Activated CD4-positive, alpha-beta T cell treated with anti-CD3 and anti-CD28 coated beads for 24 hours (primary cell): ENCODE measurements at places on chromosomes 6 and 20.

DNA sequence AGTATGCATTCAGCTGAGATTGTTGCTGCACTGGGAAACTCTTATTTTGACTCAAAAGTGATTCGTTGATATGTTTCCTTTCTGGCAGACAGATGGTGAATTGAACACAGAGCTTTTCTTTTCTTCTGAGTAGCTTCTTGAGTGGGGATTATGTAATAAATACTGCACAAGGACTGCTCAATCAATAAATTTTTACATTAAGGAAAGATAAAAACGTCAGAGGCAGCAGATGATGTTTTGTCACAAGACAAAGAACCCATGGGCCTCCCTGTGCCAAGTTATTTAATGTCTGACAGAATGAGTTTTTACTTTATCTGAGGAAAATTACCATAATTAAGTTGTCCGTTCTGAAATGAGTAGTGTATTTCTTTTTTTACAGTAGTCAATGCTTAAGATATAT, 460.3 kb downstream of the UTRN start:
- DNase-seq, result no peak

- DNase-seq, result no peak
Measured at GRCh38 chr6:157033428-157034140, 256.4 kb downstream of the ARID1B start.

- no peak for DNase-seq
Measured at GRCh38 chr6:52931351-52931750, 21.9 kb upstream of the GSTA3 start.

GRCh38 chr6:65004283-65004682, 702.7 kb downstream of the EYS start:
- no peak for DNase-seq

GRCh38 chr20:39857835-39858234, 831.2 kb downstream of the MAFB start:
- DNase-seq, result no peak

GRCh38 chr6:54020334-54020733, 90.9 kb upstream of the MLIP start:
- no peak for DNase-seq

DNA sequence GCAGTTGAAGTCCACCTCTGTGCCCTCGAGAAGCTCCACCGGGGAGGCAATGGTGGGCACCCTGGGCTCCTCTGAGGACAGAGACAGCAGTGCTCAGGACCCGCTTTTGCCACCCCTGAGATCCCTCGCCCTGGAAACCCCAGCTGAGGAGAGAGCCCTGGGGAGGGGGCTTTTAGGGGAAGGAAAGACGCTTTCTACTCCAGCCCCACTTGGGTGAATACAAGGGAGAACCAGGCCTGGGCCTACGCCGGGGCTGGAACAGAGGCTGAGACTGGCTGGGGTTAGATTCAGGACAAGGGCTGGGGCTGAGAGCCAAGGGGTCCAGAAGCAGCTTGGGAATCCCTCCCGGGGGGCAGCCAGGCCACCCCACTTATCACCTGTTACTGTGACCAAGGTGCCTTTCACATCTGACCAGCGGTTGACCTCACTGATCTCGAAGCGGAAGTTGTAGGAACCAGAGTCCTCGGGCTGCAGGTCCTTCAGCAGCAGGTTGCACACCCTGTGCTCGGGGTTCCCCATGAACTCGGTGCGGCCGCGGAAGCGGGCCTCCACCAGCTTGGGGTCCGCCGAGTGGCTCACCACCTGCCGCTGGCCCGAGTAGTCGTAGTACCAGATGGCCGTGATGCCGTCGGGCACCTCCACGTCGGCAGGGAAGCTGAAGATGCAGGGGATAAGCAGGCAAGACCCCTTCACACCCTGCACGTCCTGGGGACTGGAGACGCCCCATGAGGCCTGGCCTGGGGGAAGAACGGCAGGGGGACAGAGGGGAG, 6.2 kb downstream of the SIGLEC1 start:
- no peak for DNase-seq

GRCh38 chr6:68126089-68126749, 508.9 kb upstream of the ADGRB3 start:
- no peak for DNase-seq

DNA sequence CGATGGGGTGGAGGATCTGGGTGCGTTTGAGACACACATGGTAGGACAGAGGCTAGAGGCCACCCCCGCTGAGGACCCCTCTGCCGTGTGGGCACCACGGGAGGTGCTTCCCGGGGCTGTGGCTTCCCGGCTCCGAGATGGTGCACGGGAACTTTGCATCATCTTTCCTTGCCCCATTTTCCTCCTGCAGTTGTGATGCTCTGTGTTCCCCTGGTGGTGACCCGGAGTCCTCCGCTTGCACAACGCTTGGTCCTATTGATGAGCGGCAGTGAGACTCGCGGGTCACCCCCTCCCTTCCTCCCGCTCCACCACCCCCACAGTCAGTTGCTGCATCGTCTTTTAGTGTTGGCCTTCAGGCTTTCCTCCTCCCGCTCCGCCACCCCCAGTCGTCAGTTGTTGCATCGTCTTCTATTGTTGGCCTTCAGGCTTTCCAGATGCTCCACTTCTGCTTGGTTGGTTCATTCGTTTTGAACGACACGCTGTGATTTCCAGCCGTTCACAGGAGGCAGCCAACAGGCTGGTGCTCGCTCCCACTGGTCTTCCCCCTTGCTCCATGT, 37.3 kb downstream of the PYGB start:
- no peak for DNase-seq

- DNase-seq, result no peak
Measured at GRCh38 chr6:127637830-127638409, 60.9 kb downstream of the C6orf58 start.

- no peak for DNase-seq
Measured at GRCh38 chr20:59469267-59470252, 134.8 kb upstream of the PHACTR3 start.

GRCh38 chr6:2186516-2186915, 58.9 kb downstream of the GMDS start:
- DNase-seq, result peak; percentile 27

DNA sequence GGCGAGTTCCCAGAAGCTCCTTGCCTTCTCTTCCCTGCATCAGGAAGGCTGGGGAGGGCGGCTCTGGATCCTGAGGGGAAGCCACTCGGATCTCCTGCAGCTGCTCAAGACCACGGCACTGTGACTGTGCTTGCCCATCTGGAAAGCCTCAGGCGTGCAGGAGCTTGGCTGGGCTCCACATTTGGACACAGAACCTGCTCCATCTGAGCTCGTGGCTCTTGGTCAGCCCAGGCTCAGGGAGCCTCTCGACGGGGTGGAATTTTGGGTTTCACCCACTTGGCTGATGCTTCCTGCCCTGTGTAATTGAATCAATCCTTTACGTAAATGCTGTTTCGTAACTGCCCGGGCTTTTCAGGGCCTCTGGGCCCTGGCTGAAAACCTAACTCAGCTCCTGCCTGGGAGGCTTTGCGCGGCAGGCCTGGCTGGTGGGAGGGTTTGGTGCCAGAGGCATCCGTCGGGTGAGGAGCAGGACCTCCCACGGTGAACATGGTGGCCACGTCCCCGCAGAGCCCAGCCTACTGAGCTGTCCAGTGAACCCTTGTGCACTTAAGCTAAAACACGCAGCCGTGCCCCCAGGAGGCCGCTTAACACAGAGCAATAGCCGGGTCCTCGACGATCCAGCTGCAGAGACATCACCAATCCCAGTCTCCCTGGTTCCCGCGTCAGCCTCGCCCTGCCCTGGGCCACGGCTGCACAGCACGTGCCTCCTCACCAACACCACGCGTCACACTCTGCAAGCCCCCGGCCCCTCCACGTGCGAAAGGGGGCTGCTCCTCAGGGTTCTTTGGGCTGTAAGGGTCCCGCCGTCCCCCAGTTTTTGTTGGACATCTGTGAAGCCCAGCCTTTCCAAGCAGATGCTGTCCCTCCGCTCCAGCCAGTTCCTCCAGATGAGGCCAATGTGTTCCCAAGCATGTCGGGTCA, 241.0 kb downstream of the DLL1 start:
- DNase-seq, result no peak

GRCh38 chr6:87731818-87732661, 30.0 kb upstream of the AKIRIN2 start:
- DNase-seq, result peak; percentile 16

DNA sequence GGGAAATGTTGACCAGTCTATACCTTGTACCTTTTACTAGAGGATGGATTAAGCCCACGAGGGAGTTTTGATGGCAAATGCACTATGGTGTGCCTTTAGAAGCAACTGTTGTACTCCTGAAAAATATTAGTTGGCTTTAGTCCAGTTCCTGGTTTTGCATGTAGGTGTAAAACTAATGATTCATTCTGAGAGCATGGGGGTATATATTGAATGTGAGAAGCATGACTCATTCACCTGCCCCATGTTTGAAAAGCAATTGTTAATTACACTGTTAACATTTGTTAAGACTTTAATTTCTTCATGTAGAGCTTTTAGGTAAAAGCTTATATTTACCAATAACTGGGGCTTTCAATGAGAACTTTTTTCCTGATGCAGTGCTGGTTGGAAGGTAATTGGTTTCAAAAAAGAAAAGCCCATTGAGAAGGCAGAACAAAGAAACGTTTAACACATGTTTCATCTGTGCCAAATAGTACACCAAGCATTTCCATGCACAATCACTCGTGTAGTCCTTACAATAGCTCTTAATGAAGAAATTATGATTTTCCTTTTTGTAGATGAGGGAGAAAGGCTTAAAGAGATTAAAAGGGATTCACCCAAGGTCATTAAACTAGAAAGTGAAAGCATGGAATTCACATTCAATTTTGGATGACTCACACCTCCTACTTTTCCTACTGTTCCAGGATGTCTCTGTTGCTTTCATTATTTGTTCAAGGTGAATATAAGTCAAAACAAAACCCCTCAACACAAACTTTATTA, 134.1 kb downstream of the CCDC170 start:
- no peak for DNase-seq

DNA sequence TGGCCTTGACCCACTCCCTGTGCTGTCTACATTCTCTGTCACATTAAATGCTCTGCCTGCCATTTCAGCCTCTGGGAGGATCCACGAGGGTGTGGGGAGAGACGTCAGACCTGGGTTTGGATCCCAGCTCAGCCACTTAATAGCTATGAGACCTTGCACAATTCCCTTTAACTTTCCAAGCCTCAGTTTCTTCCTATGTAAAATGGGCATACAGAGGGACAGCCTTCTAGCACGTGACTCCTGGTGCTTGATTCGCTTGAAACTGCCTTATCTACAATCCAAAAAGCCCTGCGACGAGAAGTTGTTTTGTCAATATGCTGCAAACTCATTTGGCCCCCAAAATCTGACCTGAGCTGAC, 40.0 kb downstream of the TOX2 start:
- no peak for DNase-seq

- no peak for DNase-seq
Measured at GRCh38 chr6:41199552-41200246, 1.2 kb downstream of the TREML2 start.

GRCh38 chr20:11553603-11554002, 364.1 kb upstream of the BTBD3 start:
- no peak for DNase-seq

- no peak for DNase-seq
Measured at GRCh38 chr6:126786262-126786661, 332.2 kb upstream of the RSPO3 start.

- DNase-seq, result no peak
Measured at GRCh38 chr6:149252622-149253021, 64.9 kb upstream of the TAB2 start.

DNA sequence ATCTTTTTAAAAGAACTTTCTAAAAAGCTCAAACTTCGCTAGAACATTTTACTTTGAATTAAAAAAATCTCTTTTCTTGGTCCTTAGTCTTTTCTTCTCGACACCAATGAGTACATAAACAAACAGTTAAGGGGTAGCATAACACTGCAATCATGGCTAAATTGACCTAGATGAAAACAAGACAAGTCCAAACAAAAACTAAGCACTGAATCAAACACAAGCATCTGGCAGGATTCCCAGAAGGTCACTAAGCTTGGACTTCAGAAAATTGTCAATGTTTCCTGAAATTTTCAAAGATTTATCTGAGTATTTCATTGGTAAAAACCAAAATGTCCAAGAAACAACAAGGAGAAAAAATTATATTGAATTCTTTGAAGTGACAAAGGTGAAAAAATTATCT, 5.0 kb downstream of the COL21A1 start:
- DNase-seq, result no peak

DNA sequence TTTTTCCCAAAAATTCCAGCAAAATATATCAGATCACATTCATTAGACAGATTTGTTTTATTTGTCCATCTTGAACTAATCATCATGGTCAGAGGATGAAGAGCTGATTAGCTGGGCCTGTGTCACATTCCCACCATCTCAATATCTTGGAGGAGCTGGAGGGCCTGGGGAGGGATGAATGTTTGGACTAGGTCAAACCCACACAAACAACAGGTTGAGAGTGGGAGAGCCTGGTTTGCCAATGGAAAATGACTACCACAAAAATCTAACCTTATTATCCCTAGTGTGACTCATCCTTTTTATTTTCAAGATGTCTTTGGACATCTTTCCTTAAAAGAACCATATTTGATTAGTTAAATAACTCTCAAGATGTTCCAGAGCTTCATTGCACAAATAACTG, 242.4 kb downstream of the OGFRL1 start:
- DNase-seq, result no peak
